NCI-H146 (cell line): ENCODE measurements at places on chromosomes 4 and X.

- no peak for DNase-seq
Observed at GRCh38 chr4:100076753-100077152, 113.5 kb downstream of the DDIT4L start.

DNA sequence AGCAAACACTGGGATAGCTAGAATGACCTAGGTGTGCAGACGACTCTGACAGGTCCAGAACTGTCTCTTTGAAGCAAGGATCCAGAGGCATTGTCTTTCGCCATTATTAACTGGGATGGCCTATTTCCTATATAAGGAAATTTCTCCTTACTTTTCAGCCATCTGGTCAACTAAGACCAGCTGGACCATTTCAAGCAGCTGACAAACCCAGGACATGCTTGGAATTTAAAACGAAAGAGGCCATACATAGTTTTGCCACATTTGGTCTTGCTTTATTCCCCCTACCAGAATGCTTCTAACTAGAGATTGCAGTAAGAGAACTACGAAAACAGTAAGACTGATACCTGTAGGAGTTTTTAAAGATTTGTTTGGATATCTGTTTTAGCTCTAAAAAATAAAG is 87.0 kb downstream of the GLRA2 start:
- no peak for DNase-seq

GRCh38 chrX:150828785-150829184 is 69.7 kb downstream of the CD99L2 start:
- DNase-seq = no peak

DNA sequence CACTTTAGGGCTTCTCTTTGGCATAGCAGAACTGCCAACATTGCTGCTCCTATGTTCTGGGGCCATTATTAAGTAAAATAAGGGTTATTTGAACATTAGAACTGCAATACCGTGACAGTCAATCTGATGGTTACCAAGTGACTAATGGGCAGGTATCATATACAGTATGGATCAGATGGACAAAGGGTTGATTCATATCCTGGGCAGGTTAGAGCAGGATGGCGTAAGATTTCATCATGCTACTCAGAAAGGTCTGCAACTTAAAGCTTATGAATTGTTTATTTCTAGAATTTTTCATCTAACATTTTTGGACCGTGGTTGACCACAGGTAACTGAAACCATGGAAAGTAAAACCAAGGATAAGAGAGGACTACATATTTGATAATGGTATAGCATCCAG is 40.9 kb downstream of the BRCC3 start:
- no peak for DNase-seq

DNA sequence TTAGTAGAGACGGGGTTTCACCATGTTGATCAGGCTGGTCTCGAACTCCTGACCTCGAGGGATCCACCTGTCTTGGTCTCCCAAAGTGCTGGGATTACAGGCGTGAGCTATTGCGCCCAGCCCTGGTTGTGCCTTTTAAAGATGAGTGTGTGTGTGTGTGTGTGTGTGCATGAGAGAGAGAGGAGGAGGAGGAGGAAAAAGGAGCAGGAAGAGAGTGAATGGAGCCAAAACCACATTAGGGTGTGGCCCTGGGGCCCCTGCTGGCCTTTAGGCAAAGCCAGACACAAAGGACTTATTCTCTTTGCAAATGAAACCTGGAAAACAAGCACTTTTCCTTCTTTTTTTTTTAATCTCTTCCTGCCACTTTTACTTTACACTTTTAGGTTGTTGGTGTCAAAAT is 48.2 kb upstream of the KLF3 start:
- no peak for DNase-seq

DNA sequence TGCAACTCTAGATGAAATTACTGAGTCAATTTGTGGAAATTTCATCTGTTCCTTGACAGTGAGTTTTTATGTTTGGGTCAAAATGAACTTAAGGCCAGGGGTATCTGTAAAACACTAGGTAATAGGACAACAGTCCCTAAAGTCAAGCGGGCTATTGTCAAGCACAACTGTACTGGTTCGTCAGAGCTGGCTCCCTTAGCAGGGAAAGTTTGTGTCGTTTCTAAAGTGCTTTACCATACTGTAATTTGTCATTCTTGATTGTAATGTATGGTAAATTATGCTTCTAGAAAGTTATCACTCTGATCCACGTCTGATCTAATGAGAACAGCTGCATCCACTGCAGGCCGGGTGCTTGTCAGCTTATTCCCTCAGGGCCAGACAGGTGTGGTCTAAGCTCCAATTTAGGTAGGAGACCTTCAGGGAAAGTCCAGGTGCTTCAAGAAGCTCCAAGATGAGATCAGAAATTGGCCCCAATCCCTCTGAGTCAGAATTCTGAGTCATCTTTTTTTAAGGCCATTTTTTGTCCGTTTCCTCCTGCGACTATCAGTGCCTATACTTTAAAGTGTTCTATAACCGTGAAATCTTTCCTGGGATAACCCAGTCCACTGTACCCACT is 92.2 kb downstream of the PALLD start:
- no peak for DNase-seq

- DNase-seq = no peak
Observed at GRCh38 chrX:3286196-3286945, 60.1 kb downstream of the MXRA5 start.

DNA sequence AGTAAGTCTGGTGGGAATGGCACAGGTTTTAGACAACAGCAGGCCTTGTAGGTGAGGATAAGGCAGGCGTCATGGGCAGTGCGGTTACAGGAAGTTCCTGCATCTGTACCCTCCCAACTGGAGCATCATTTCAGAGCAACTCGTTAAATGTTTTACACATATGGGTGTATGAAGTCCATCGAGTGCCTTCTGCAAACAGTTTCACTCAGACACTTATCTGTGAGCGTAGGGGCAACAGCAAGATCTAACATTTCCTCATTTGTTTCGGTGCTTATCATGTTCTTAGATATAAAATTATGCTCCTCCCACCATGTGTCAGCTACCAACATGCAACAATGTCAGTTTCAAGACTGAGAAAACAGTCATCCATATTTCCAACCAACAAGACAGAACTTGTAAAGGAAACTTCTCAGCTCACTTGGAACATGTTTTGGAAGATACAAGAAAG is 69.9 kb downstream of the ELOVL6 start:
- DNase-seq = no peak
